A549 treated with GW870086 at 1 μM for 4 hours (cell line): ENCODE measurements at places on chromosomes 2 and 18. TPM values are rescaled to one million over a fixed set of nuclear protein-coding genes. Genes with fewer than 3 reads are reported as not detected.

The STK25 gene
- total RNA-seq, result 98.8 to 111 TPM (median 105 TPM) in 5 replicates

The SKA1 gene
- total RNA-seq, result 11.6 to 13.3 TPM (median 12.0 TPM) in 5 replicates

The ST3GAL5 gene
- 21.4 to 31.2 TPM (median 28.3 TPM) in 5 replicates for total RNA-seq

The ALK gene
- total RNA-seq, result not detected in 5 replicates

The DSG4 gene
- total RNA-seq, result not detected in 5 replicates

The CCDC121 gene
- 2.5 to 4.7 TPM (median 4.2 TPM) in 5 replicates for total RNA-seq

The AGAP1 gene
- total RNA-seq, result 16.2 to 24.3 TPM (median 23.1 TPM) in 5 replicates

The C2orf81 gene
- 2.2 to 4.1 TPM (median 3.2 TPM) in 5 replicates for total RNA-seq
